ENCODE measurements at places on chromosomes 13 and 19. TPM values are rescaled to one million over a fixed set of nuclear protein-coding genes. Genes with fewer than 3 reads are reported as not detected.

KIR2DL1 gene
- polyA plus RNA-seq, result not detected

NLRP5 gene
- not detected for polyA plus RNA-seq

CCDC97 gene
- 35.6 TPM for polyA plus RNA-seq

VRK3 gene
- polyA plus RNA-seq, result 49.7 TPM
